NCI-H1092 treated with DMSO at 0.1 percent for 48 hours (cell line): ENCODE measurements at places on chromosomes 5 and 9.

DNA sequence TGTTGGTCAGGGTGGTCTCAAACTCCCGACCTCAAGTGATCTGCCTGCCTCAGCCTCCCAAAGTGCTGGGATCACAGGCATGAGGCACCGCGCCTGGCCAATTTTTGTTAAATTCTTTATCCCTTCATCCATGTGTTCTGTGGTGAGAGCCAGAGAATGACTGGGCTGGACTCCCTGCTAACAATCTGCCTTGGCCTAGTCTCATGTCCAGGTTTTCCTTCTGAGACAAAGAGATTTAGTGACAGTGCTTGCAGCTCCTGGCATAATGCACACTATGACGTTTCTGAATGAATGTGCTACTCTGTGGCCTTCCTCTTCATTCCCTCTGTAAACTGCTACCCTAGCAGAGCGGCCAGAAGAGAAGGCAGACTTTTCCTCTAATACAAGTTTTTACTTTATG is 79.3 kb downstream of the FOXD1 start:
- DNase-seq: no peak

- DNase-seq: no peak
Observed at GRCh38 chr9:17963498-17963897, 384.6 kb downstream of the SH3GL2 start.

DNA sequence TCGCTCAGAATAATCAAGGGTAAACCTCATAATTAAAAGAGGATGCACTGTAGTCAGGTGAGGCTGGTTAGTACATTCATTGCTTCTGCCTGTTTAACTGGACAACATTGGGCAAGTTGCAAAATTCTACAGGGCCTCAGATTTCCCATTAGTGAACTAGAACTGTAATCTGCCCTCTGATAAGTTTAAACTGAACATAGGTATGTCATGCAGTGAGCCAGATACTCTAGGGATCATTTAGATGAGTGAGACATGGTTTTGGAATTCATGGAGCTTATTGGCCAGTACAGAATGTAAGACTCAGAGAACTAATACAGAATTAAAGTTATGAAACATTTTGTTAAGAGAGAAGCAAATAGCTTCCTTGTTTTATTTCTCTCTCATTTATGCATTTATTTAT is 35.9 kb downstream of the RNF44 start:
- DNase-seq: no peak

- DNase-seq: no peak
Observed at GRCh38 chr5:6083311-6083978, 294.9 kb downstream of the MED10 start.
